ENCODE measurements at places on chromosomes 1 and 21.

- no peak for DNase-seq
These were observed 30.5 kb upstream of the PIK3CD start for GRCh38 chr1:9621032-9621431.

GRCh38 chr1:178781533-178782330 is 56.7 kb downstream of the RALGPS2 start:
- no peak for DNase-seq

DNA sequence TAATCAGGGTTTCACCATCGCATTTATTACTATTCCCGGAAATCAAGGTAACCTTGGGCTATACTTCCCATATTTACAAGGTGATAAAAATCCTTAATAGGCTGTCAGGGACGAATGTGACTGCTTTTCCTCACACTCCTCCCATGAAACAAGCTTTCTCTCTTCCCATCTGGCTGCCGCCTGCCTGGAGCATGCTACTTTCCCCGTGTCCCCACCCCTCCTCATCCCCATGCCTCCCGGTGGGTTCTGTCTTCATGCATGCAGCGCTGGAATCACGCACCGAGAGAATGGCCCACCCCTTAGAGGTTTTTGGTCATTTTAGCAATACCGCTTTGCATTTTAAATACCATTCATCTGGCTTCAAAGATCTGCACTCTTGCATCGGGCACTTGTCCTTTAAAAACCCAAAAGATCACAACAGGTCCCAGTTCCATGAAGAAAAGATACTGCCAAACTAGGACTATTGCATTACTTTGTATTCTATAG is 339.1 kb downstream of the NTNG1 start:
- DNase-seq: no peak

- DNase-seq: no peak
These were observed 1148.8 kb upstream of the ADGRL4 start for GRCh38 chr1:80155371-80155770.

GRCh38 chr1:238141353-238141752 is 250.6 kb upstream of the ZP4 start:
- no peak for DNase-seq

DNA sequence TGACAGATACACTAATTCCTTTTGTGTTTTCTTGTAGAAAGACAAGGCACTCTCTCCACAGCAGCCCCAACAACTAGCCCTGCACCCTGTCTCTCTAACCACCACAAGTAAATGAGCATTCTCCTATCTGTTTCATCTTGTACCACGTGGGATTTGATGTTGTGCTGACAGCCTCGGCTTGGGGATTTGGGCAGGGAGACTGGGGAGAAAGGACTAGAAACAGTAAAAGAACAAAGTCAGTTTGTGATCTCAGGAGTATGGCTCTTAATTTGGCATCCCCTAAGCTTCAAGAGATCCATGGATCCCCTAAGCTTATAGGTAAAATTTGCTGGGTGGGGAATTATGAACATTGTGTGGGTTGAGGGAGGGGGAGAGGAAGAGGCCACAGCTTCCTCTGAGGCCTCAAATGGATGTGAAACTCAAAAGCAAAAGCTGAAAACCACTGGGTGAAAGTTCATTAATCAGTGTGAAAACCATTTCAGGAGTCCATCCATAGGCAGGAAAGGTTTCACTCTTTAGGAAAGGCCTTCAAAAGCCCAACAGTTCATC is 3.1 kb downstream of the C1orf162 start:
- DNase-seq: peak; percentile 77

DNA sequence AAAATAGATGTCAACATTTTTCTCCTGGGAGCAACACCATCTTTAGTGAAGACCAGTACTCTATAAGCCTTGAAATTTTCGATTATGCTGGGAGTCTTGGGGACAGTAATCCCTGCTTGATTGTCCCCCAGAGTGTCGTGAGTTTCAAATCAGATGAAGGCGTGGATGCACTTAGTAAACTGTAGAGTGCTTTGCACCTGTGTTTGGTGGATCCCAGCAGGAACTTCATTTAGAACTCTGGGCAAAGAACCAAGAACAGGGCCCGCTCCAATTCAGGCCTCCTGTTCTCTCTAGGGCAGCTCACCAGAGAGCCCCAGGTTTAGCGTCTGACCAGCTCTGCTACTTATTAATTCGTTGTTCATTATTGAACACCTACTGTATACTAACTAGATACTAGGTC is 1.5 kb downstream of the GPX7 start:
- no peak for DNase-seq

DNA sequence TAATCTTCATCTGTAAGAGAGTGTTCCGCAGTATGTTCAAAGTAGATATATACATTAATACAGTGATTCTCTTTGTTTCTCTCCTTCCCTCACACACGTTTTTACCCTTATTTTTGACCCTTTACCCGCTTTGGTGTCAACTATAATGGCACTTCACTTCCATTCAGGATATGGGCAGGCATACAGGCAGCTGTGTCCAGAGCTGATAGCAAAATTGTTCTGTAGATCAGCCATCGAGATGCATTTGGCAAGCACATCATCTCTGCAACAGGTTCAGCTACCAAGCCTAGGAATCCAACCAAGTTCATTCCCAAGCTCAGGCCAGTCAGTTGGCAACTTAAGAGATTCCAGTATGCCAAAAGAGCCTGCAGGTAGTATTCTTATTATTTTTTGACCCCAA is 74.8 kb downstream of the FNBP1L start:
- DNase-seq: no peak

- DNase-seq: no peak
These were observed 1.6 kb upstream of the KCND3 start for GRCh38 chr1:111990878-111991718.
